ENCODE measurements at places on chromosomes 3 and 15.
A peak's percentile ranks its signal among the peaks of the same experiment; 100 is the strongest.

DNA sequence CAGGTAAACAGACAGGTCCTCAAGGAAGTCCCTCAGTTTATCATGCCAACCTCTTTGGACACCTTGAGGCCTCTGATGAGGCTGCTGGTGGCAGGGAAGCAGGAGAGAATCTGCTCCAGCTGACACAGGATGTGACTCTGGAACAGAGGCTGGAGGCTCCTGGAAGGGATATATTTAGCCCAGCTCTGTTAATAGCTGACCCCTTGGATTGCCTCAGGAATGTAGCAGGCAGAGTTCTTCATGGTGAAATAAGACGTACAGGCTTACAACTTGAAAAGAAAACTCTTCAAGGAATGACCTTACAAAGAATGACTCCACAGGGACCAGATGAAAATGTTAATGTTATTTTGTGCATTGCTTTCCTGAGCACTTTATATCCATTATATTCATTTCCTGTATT lies 90.5 kb downstream of the AQP9 start:
- no peak for DNase-seq

DNA sequence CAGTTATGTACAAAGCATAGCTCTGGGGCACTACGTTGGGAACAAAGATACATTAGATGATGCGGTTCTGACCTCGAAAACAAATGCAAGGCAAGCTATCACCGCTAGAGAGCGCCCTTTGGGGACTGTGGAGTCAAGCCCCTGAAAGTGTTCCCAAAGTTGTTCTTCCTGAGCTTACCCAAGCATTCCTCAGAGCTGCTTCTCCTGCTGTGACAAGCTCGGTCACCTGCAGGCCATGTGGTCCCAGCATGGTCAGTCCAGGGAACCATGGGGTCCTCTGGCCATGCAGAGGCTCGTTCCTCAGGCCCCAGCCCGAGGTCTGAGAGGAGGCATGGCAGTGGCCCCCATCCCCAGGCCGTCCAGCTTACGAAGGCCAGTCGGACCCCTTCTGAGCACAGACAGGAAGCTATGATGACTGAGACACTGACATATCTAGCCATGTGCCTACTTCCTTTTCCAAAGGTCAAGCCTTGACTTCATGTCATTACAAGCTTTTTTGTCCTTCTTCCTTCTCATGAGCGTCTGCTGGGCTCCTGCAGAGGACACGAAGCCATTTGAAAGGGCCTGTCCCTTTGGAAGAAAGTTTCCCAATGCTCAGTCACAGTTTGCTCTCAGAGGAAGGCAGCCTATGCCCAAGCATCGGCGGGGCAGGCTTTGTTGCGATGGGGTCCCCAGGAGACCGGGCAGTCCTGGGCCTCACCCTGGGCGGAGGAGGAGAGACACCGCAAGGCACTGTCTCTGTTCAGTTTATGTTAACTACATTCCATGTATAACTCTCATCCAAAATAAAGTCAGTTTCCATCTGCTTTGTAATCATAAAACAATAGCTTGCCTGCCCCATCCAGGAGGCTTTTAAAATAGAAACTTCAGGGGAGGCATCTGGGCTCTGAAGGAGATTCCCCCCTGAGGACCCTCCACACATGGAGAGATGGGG lies 79.3 kb downstream of the ATP10A start:
- DNase-seq = peak; percentile 31

GRCh38 chr3:171068658-171069057 lies 42.1 kb upstream of the SLC2A2 start:
- no peak for DNase-seq

DNA sequence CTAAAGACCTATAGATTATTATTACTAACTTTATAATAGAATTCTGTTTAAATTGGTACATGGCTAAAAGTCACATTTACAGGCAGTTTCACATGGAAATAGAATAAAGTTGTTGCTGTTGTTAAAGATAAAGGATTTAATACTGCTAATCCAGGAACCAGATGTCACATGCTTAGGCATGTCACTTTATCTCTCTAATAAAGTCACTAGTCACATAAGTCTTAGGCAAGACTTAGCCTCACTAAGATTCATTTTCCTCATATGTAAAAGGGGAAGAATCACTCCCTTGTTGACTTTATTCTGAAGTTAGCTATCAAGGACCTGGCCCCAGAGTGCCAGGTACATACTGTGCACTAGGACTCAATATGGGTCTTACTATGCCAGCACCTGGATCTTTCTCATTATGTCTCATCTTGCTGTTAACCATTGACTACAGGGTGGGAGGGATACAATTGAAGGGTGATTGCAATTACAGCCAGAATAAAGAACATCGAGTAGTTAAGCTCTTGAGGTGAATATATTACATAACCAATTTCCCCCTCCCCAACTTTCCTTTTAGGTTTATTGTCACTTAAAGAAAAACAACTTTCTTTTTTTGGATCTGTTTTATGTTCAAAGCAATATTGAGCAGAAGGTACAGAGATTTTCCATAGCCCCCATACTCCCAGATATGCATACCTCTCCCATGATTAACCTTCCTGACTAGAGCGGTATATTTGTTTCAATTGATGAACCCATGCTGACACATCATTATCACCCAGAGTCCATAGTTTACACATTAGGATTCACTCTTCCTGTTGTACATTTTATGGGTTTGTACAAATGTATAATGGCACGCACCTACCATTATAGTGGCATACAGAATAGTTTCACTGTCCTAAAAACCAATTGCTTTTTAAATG lies 36.6 kb downstream of the LNP1 start:
- DNase-seq = no peak

DNA sequence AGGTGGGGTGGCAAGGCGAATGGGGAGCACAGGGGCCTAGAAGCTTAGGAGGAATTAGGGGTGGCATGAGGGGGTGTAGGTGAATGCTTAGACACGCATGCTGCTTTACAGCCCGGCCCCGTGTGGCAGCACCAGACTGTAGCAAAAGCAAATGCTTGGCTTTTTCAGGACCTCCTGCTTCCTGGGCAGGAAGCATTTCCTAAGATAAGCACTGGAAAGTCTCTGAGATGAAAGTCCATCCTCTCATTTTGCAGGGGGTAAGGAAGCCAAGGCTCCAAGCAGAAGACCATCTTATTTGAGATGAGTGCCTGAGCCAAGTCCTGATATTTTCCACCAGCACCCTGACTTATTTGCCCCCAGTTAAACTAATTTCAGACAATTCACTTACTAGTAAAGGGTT lies 12.9 kb downstream of the SSUH2 start:
- no peak for DNase-seq

GRCh38 chr3:196842567-196843434 lies 24.9 kb upstream of the SENP5 start:
- DNase-seq = no peak

DNA sequence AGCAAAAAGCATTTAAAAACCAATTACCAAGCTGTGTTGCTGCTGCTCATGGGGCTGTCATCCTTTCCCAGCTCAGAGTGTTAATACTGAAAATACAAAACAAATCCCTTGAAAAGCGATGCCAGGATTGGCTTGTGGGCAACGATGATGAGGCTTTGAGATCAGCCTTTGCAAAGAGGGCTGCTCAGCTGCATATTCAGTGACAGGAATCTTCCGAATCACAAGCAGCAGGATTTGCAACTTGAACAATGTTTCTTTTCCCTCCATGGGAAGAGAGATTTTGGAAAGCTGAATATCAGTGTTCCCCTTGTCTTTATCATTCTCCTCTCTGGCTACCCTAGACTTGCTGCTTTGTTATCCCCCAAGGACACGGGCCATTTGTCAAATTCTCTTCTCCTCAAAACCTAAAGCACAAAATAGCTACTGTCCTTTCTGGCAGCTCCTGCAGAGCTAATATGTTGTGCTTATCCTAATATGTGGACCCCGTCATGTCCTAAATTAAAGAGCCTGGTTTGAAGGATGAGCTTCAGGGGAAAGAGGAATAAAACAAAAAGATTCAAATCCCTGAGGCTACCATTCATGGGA lies 375.8 kb downstream of the GAP43 start:
- DNase-seq = no peak

GRCh38 chr3:108200024-108200423 lies 22.2 kb downstream of the IFT57 start:
- DNase-seq = no peak

- DNase-seq = no peak
Measured at GRCh38 chr3:14289590-14290461, 111.2 kb downstream of the LSM3 start.

DNA sequence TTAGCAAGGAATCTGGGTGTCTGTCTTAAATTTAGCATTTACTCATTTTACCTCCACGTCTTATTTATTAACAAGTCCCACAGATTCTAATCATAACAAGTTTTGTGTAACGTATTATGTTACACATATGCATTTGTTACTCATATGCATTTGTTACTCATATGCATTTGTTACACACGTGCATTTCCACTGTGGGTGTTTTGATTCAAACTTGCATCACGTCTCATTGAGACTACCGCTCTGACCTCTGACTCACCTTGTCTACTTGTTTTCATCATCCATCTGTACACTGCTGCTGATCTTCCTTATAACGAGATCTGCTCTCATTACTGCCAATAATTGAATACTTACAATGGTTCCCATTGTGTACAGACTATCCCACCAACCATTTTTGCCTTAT lies 1141.4 kb downstream of the TBL1XR1 start:
- DNase-seq = no peak

GRCh38 chr3:195337747-195338146 lies 66.8 kb upstream of the XXYLT1 start:
- DNase-seq = no peak

DNA sequence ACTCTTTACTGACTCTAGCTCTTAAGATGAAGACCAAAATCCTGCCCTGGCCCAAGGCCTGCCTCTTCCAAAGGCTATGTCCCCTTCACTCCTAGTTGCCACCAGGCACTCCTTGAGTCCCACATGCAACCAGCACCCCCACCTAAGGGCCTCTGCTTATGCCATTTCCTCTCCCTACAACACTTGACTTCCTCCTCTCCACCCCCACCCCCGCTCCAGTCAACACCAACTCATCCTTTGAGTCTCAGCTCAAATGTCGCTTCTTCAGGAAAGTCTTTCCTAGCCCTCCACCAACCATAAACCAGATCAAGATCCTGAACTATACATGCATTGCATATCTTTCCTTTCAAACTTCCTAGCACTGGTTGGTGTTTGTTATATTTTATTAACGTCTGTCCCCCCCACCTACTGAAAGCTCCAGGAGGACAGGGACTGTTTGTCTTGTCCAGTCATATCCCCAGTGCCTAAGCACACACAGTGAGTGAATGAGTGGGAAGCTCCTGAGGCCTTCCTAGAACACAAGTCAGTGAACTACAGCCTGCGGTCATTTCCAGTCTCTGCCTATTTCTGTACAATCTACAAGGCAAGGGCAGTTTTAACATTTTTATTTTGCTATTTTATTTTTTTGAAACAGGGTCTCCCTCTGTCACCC lies 7.3 kb downstream of the TBC1D2B start:
- DNase-seq = no peak
